Neural crest cell (in vitro differentiated cells): ENCODE measurements at places on chromosomes 7 and 10. TPM values are rescaled to one million over a fixed set of nuclear protein-coding genes. Genes with fewer than 3 reads are reported as not detected.

DNA sequence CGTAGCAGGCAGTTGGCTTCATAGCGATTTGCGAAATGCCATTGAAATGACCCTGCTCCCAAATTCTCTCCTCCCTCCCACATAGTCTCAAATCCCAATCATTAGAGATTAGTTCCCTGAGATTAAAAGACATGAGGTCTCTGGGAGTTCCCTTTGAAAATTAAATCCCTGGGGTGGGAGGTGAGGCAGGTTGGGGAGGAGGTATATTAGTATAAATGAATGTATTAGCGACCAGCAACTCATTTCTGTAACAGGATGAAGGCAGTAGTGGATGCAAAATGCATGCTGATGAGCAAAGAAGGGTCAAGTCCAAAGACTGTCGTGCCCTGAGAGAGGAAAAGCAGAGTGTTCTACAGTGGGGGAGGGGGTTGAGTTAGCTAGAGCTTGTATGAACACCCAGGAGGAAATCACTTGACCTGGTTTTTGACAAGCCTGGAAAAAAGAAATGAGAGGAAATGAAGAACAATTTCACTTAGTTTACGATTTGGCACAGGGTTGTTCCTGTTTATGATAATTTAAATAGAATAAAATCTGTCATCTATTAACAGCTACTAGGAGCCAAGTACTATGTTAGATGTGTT lies 79.6 kb upstream of the MTPN start:
- DNase-seq = no peak

AQP1 gene
- total RNA-seq = 0.48 and 1.4 TPM in 2 replicates

DNA sequence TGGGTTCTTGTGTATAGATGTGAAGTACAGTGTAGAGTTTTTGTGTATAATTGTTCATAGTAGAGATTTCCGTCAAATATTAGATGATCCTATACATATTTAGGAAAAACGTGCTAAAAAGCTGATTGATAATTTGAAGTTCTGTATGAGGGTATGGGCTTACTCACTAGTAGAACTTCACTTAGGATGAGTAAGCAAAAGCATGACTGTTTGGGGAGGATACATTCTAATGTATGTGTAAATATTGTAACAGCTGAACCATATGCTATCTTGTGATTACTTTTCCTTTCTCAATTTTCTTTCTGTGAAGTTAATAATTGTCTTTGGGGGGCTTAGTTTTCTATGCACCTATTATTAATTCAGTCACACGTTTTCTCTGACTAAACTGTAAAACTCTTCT lies 53.2 kb upstream of the PDK4 start:
- no peak for DNase-seq

DNA sequence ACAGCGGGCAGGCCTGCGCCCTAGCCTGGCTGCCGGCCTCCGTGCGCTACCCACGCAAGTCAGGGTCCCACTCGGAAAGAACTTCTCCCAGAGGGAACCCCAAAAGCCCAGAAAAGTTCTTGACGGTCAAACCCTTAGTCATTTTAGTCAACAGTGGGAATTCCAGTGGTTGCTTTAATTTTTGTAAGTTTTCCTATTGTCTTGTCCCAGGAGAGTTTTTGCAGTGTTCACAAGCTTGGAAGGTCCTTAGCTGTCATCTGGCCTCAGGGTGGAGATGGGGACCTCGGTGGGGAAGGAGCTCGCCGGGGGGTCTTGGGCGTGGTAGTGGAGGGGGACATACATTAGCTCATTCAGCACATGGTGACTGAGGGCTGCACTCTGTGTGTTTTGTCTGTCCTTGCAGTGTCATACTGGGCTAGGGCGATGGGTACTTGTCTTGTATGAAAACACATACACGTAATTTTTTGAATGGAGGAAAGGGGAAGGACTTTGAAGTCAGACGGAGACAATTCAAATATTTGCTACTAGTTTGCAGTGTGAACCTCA lies 736 bp downstream of the MINDY4 start:
- DNase-seq = no peak

GRCh38 chr7:75950111-75950681 lies 35.2 kb downstream of the POR start:
- no peak for DNase-seq

DNA sequence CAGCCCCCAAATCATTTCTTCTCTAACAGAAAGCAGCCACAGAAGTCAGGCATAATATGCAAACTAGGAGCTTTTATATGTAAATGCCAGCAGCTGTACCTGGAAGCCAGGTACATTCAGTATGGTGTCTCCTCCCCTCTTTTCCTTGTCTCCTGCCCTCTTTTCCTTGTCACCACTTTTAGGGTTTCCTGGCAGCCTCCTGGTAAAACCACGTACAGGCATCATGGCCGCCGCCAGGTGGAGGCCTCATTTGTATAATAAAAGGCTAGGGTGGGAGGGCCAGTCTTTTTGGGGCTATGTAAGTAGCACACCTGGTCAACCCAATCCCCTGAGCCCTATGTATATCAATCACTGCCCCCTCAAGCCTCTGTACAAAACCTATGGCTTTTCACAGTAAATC lies 28.7 kb downstream of the PDZD8 start:
- DNase-seq = no peak

GRCh38 chr10:77021966-77022490 lies 615.6 kb downstream of the KCNMA1 start:
- no peak for DNase-seq

DNA sequence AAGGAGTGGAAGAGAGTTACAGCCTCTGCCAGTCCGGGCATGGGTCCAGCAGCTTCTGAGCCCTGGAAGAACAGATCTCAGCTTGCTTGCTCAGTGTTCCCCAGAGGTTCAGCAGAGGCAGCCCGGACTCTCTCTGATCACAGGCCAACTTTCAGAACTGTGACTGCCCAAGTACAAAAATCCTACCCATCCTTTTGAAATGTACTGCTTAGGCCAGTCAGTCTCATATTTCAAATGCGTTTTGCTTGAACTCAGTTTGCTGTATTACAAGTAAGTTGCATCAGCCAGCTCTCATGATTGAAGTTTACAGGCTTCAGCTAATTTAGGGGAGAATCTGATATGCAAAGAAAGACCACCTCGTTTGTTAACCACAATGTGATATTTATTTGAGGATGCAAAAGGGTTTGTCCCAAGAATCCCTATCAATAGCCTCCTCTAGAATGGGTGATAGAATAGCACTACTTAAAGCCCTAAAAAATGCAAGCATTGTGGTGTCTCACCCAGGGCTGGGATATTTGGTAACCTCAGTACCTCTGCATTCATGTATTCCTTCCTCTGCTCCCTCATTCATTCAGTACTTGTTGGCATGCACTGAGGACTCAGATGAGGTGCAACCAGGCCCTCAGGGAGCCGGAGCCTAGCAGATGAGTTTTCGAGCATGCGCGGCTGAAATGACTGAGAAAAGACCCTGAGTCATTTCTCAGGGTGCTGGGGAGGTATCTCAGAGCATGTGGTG lies 7.0 kb downstream of the AIMP2 start:
- no peak for DNase-seq

AOAH gene
- not detected in 2 replicates for total RNA-seq

LRIT1 gene
- not detected in 2 replicates for total RNA-seq

GRCh38 chr7:20311743-20312042 lies 19.0 kb upstream of the ITGB8 start:
- DNase-seq = no peak

DNA sequence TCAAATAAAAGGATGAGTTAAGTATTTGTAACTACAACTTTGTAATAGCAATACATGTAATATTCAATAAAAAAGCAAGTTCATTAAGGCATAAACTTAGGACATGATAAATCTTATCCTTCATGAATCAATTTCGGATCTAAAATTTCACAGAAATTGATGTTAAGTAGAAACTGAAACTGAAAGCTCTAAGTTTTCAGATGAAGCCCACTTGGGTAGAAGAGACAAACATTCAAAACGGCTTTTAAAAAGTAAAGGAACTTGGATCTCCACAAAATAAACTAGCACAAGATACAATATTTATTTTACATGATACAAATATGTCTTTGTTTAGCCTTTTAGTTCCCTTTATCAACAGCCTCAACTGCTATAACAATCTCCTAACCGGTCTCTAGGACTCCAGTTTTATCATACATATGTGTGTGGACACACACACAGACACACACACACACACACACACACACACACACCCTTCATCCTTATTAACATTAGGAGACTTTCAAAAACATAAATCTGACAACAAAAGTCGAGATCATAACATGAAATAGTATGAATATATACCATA lies 83.7 kb downstream of the USP6NL start:
- no peak for DNase-seq
